ENCODE measurements at places on chromosomes 1 and 21.

DNA sequence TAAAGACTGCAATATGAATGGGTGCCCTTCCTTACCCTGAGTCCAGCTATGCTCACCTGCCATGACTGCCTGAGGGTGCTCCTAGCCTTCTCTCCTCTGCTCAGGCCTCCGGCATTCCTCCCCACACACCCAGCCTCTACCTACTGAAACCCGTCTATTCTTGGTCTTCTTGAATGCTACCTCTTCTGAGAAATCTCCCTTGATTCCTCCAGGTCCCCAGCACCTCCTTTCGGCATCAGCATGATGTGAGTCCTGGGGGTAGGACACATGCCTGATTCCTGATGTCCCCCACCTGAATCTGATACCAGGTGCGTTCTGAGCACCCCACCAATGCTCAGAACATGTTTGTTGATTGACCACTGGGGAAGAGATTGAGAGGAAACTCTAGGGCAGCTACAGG is 8.6 kb downstream of the LDLRAD1 start:
- no peak for DNase-seq

DNA sequence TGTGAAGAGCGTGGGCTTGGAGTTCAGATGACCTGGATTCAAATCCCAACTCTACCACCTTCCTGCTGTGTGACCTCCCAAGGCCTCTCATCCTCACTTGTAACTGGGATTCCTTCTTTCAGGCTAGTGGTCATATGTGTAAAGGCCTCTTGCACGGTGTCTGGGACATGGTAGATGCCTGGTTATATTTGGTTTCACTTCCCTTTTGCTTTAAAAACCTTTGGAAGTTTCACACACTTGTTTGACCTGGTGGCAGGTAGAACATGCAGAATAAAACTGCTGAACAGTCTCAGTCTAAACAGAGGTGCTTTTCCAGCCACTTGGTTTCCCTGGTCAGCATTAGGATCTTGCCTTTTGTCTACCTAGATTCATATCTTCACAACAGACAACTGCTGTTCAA is 37.0 kb upstream of the RCAN3 start:
- no peak for DNase-seq

DNA sequence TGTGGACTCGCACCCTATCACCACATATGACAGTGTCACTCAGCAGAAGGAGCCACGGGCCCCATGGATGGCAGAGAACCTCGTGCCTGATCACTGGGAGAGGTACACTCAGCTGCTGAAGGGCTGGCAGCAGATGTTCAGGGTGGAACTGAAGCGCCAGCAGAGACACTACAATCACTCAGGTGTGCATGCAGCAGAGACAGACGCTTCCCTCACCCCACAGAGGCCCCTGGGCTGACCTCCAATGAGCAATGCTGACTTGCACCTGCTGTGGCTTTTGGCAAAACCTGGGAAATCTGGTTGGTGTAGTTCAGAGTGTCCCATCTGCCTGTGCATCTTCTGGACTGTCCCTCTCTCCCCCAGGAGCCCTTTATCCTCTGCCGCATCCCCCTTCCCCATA is 51.9 kb downstream of the KIAA1614 start:
- DNase-seq: no peak

DNA sequence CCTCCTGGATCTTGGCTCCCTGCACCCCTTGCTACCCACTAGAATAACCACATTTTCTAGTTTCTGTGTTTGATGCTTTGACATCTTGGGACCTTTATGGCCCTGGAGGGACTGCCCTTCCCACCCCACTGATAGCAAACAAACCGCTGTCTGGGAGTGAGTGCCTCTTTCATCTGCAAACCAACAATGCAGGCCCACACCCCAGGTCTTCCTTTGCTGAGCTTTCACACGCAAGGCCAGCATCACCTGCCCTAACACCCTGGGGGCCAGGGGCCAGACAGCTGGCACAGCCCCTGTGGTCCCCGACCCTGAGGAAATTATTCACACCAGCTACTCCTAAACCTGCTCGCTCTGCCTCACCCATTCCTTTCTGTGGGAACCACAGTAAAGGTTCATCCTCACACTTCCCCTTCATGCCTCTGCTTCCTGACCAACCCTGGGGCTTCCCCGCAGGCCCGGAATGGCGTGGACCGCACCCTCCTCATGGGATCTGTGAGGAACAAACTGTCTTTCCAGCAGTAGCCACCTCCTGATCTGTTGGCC is 15.4 kb downstream of the SLC2A7 start:
- DNase-seq: peak; percentile 69

DNA sequence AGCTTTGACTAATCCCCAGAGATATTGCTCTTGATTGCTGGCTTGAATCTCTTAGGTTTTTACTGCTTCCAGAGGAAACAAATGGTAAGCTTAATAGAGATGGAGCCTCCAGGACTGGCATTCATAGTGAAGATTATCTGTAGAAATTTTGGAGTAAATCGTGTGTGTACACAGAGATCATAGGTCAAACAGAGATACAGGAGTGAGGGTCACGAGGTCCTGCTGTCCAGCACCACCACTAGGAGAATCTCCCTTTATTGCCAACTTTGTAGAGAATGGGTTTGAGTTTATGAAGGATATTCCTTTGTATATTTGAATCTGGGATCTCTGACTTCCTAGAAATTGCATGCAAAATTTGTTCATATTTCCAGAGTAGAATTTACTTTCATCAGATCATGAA is 7.8 kb upstream of the SERBP1 start:
- DNase-seq: no peak

- DNase-seq: no peak
Measured at GRCh38 chr1:183180218-183180617, 5.8 kb upstream of the LAMC2 start.

- peak; percentile 39 for DNase-seq
Measured at GRCh38 chr1:227388214-227389168, 70.2 kb upstream of the CDC42BPA start.

GRCh38 chr1:222301652-222302051 is 246.3 kb downstream of the HHIPL2 start:
- DNase-seq: no peak

- no peak for DNase-seq
Measured at GRCh38 chr21:38129711-38130110, 127.1 kb upstream of the KCNJ15 start.

GRCh38 chr1:183586926-183587325 is 3.3 kb downstream of the NCF2 start:
- DNase-seq: no peak

DNA sequence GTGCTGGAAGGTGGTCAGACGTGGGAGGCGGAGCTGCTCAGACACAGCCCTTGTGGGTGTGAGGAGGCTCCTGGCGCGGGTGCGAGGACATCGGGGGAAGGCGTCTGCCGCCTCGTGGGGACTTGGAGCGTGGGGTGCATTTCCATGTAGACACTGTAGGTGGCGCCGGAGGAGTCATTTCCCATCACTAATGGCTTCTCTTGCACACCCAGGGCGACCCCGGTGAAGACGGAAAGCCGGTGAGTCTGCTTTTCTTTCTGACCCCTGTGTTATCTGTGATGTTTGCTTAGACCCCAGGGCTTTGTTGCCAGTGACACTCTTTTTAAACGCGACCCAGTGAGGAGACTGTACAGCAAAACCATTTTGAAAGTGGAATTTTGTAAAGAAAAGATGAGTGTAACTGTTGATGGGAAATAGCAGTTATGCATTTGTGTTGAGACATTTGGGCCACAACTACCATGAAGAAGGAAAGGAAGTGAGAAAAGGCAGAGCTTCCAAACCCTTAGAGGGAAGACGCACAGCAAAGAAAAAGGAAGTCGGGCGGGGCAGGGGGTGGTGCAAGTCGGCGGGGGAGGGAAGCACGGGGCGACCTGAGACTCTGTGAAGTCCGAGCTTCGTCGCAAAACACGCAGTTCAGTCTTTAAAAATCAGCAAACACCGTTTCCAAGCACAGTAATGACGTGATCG is 64.0 kb downstream of the SLC19A1 start:
- peak; percentile 55 for DNase-seq

- DNase-seq: no peak
Measured at GRCh38 chr1:43024905-43025304, 66.2 kb upstream of the SLC2A1 start.

- no peak for DNase-seq
Measured at GRCh38 chr1:38210021-38210894, 163.7 kb upstream of the POU3F1 start.

GRCh38 chr1:119327094-119327449 is 41.5 kb upstream of the HAO2 start:
- peak; percentile 19 for DNase-seq

- no peak for DNase-seq
Measured at GRCh38 chr1:191206513-191207207, 729.0 kb upstream of the BRINP3 start.

DNA sequence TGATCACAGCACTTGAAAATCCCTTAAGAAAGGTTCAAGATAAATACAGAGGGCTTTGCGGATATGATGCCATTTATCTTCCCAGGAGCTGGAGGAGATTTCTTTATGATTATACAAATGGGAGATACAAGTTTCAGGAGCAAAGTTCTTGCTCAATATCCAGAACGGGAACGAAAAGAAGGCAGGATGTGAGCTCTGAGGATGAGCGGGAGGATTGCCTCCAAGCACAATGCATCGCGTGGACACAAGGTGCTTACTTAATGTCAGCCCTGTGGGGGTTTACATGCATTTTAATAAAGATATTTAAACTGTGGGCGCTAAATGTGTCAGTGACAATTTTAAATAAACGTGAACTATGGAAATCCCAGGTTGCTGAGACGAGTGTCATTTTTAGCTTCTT is 59.0 kb downstream of the SYT6 start:
- DNase-seq: no peak

DNA sequence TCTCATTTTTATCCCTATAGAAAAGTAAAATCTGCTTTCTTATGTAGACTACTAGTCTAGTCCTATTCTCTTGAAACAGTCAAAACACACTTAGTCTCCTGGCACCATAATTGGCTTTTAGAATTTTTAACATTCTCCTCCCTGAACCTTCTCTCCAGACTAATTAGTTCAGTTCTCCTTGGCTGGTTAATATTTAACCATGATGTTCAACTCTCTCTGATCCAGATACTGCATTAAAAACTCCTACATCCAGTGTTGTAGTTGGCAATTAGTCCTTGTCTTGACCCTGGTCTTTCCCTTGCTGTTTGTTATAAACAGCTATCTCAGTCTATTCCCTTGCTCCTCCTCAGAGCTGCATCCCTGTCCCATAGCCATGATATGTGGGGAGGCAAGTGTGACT is 422.9 kb upstream of the BEND5 start:
- no peak for DNase-seq

DNA sequence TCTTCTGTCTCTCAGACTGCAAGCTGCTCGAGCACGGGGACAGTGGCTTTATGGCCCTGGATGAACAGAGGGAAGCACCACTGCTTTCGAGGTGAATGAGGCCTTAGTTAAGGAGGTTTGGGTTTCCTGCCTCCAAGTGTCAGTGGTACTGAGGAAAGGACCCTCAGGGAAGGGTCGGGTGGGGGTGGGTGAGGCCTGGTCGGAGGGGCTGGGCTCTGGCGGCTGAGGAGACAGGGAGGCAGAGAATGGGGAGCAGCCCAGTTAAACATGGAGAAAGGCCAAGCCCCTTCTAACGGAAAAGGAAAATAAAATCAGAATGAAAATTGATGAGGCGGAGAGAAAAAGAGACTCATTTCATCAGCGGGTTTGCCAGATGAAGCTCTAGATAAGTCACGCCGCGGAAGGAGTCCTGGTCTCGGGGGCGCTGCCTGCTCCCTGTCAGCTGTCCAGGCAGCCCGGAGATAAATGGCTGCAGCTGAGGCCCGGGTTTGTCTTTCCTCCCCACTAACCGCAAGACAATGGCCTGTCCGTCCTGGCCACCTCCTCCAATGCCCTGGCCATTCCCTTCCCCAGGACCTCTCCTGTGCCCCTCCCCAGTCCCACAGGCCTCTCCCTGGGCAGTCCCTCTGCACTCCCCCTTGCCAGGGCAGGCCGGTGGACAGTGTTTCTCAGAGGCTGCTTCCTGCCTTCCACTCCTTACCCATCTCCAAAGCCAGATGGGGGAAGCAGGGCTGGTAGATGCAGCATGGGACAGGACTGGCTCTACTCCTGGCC is 55.2 kb downstream of the LRRN2 start:
- DNase-seq: no peak

DNA sequence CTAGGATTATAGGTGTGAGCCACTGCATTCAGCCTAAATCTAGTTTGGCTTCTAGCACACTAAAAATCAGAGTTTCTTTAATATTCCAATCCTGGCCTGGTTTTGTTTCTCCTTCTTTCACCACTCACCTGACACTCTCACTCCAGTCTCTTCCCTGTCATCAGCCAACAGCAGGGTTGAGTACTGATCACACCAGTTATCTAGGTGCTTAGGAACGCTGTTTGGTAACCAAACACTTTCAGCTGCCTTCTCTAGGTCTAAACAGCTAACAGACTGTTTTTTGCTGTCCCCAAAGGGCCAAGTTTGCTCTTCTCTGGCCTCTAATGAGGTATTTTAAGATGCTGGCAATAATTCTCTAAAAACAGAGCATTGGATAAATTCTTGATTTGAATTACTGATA is 17.7 kb upstream of the FRRS1 start:
- DNase-seq: no peak

DNA sequence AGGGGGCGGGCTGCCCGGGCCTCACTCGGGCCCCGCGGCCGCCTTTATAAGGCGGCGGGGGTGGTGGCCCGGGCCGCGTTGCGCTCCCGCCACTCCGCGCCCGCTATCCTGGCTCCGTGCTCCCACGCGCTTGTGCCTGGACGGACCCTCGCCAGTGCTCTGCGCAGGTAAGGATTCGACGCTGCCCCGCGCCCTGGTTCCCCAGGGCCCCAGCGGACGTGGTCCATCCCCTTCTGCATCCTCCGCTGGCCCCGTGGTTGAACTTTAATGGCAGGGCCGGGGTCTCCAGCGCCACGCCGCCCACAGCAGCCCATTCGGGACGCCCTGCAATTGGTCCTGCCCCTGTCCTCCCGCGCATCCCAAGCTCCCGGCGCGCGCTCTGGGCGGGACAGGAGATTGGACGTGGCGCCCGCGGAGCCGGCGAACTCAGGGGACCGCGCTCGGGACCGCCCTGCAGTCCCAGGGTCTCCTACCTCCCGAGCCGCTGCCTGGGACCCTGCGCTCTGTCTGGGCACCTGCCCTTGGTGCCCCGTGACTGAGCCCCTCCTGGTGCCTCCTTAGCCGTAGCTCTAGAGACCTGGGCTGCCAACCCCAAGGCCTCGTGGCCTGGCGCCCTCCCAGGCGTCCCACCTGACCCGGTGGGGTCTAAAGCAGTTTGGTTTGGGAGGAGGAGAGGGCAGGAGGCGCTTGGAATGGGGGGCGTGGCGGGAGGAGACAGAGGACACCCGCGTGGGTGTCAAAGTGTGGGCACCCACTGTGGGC is at the start of gene ALPL:
Gene ALPL (plus strand): TSS at position 73 of the 762 bp plus-strand sequence. CDS start 44,659 bp downstream, outside the sequence.
- DNase-seq: no peak

DNA sequence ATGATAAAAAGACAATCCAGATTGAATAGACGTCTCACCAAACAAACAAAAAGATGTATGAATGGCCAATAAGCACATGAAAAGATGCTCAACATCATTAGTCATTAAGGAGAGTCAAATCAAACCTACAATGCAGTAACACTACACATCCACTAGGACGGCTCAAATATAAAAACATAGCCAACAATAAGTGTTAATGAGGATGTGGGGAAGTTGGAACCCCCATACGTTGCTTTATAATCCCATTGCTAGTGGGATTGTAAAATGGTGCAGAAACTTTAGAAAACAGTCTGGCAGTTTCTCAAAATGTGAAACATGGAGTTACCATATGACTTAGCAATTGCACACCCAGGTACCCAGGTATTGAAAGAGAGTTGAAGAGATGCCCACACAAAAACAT is 14.7 kb upstream of the IL24 start:
- DNase-seq: no peak

- DNase-seq: no peak
Measured at GRCh38 chr1:93702111-93702827, 20.6 kb upstream of the BCAR3 start.
